ENCODE measurements at places on chromosomes 13 and 19.

- DNase-seq = peak; percentile 97
Measured at GRCh38 chr19:510606-511100, 3.4 kb downstream of the TPGS1 start.

- DNase-seq = no peak
Measured at GRCh38 chr13:35848336-35849255, 282.6 kb downstream of the DCLK1 start.

- no peak for DNase-seq
Measured at GRCh38 chr13:36059321-36059720, 71.9 kb downstream of the DCLK1 start.

DNA sequence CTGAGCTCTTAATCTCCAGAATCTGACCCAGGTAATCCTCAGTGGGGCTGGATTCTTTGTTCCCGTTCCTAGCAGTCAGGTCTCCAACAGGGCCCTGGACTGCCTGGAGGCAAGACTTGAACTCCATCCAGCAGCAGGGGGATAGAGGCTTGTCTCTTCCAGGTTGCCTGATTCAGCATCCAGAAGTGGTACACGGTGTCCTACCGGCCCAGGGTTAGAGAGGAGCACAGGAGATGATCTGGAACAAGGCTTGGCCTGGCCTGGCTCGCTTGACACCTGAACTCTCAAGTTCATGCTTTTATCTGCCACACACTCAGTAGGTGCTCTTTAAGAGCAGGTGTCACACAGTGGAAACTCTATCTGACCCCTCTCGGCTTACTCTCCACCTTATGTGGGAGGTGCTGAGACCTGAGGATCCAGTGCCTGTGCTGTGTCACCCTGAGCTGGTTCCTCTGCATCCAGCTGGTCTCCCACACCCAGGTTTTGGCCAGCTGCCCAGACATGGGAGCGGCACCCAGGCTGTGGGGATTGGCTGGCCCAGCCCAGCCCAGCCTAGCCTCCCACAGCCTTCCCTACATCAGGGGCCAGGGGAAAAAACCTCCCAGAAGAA, at the start of gene CYP4F3:
TSS of gene CYP4F3 (plus strand) at position 604 of the 610 bp plus-strand sequence. CDS start 519 bp downstream, outside the sequence.
- DNase-seq = no peak

DNA sequence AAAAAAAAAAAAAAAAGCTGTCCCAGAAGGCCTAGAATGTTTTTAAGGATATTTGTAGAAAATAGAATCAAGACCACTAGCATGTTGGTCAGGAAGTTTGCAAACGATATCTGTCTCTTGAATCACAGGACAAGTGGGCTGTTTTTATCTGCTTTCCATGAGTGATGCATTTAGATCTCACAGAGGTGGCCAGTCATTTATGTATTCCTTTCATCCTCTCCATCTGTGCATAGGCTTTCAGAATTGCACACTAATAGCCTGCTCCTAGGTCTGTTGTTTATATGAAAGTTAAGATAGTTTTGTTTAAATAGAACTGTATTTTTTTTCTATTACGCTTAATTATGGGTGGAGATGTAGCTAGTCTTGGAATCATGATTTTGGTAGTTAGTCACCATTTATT, 289.5 kb downstream of the SHISA2 start:
- DNase-seq = no peak

GRCh38 chr13:26656919-26657318, 99.4 kb downstream of the WASF3 start:
- no peak for DNase-seq

DNA sequence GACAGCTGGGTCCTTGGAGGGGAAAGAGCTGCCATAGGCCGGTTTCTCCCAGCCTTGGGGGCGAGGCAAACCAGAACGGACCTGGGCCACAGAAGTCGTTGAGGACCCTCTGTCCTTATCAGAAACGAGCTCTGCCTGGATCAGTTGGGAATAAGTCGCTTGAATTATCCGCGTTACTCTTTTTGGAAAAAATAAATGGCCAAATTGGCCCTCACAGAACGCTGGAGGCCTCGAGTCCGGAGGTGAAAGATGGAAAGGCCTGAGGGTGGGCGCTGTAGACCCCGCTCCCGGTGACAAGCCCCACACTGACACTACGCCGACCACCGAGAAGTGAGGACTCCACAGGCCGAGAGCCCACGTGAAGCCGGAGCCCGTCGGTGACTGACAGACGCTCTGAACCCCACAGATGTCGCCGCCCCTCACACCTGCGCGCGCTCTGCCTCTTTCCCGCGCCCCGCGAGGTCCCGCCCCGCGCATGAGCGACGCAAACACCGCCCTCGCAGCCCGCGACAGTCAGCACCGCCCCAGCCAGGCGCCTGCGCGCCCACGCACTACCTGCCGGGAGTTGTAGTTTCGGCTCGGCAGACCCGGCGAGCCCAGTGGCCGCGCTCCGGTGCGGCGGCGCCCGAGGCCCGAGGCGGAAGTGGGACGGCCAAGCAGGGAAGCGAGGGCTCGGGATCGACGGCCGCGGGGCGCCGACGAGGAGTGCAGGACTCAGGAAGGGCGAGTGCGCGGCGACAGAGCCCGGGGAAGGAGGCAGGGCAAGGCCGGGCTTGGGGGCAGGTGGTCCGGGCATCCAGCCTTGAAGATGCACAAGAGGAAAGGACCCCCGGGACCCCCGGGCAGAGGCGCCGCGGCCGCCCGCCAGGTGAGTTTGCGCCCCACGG, at the start of the genes BRME1 and CC2D1A:
TSS of gene BRME1 (minus strand) at position 484 of the 887 bp plus-strand sequence. CDS start 1,225 bp downstream, outside the sequence.
TSS of gene CC2D1A (plus strand) at position 568 of the 887 bp plus-strand sequence. CDS start at position 809, 241 bp downstream.
- peak; percentile 99 for DNase-seq

DNA sequence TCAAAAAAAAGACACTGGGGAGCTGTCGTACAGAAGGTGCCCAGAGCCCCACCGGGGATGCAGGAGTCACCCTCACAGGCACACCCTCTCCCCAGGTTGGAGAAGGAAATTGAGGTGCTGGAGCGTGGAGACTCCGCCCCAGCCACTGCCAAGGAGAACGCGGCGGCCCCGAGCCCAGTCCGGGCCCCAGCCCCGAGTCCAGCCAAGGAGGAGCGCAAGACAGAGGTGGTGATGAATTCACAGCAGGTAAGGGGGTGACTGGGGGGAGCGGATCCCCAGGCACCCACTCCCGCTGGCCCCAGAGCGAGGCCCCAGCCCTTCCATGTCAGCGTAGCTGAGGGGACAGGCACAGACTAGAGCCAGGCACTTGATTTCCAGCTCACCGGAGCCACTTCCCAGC, 19.9 kb upstream of the MISP start:
- no peak for DNase-seq

GRCh38 chr19:31347354-31347753, 1.9 kb downstream of the TSHZ3 start:
- DNase-seq = no peak

- DNase-seq = no peak
Measured at GRCh38 chr19:41457241-41457640, 14.3 kb downstream of the ERICH4 start.

DNA sequence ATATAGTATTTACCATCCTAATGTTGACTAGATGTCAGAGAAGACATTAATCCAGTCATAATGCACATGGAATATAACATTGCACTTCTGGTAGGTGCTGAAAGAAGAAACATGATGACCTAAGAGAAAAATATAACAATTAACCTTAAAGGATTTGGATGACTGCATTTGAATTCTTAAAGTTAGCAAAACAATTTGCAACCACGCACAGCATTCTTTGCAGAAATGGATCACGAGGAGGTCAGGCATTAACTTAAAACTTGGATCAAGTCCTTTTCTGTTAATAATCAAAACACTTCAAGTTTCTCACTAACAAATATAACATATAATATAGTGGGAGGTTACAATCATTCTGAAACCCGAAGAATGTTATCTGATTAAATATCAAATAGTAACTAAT, 525.0 kb upstream of the SLITRK6 start:
- DNase-seq = no peak

DNA sequence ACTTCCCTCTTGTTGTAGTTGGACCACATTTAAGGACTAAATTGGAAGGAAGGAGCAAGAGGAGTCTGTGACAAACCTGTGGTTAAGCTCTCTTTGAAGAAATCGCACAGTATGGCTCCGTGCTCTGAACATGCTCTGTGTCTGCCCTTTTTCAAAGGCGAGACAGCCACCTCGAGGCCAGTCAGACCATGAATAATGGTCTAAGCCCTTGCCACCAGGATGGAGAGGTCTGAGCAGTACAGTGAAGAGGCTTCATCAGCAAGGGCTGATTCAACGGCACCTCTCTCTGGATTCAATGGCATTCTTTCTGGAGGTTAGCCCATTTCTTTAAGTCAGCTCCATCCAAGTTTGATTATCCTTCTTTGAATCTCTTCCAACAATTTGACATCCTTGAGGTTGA, 30.9 kb downstream of the FAM216B start:
- DNase-seq = no peak

- no peak for DNase-seq
Measured at GRCh38 chr13:50485979-50486935, 357.2 kb downstream of the DLEU7 start.

DNA sequence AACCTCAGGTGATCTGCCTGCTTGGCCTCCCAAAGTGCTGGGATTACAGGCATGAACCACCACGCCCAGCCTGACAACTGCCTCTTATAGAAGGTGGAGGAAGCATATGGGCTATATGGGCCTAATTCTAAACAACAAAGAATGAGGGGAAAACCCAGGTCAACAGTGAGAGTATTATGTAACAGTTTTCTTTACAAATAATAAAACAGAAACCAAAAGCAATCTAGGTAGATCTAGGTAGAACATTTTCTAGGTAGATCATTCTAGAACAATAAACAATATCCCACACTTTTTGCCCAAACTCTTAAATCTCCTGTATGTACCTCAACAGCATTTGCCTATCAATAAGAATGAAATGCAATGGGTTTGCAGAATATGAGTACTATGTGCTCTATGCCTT, 267.4 kb downstream of the ABCC4 start:
- DNase-seq = no peak

DNA sequence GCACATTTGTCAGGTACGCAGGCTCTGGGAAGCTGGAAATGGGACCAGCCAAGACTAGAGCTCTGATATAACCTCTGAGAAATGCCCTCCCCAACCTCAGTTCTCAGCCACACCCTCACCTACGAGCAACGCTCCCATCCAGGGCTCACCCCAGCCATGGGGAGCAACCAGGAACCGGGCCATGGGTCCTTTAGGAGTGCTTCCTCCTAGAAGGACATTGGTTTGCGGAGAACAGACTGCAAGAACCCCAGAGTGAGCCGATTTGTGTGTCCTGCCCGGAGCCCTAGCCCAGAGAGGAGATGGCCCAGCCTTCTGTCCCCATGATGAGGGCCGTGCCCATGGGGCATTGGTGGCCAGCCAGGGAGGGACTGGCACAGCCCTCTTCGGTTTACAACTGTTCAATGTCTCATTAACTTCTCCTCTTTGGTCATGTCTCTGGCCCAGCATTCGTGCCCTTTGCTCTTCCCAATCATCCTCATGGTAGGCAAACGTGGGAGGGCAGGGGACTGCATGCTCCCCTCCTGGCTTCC, 32.9 kb upstream of the IGSF23 start:
- no peak for DNase-seq

DNA sequence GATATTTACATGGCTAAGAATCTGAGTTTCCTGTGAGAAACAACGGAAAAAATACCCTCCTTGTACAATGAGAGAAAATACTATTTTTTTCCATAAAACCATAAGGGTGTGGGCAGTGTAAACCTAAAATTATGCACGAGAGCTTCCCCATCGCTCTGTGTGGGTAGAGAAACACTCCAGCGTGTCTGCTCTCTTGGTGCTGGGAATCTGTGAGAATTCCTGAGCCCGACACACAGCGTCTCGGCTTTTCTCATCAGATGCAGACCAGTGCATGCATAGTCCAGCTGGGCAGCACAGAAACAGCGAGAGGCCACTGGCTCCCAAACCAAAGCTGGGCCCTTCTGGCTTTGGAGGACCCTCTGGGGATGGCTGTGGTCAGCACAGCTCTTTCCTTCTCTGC, 12.0 kb downstream of the PLPP2 start:
- DNase-seq = no peak

GRCh38 chr13:25110956-25111584, 15.1 kb downstream of the PABPC3 start:
- DNase-seq = no peak

- no peak for DNase-seq
Measured at GRCh38 chr13:79395881-79396280, 10.2 kb downstream of the RBM26 start.

DNA sequence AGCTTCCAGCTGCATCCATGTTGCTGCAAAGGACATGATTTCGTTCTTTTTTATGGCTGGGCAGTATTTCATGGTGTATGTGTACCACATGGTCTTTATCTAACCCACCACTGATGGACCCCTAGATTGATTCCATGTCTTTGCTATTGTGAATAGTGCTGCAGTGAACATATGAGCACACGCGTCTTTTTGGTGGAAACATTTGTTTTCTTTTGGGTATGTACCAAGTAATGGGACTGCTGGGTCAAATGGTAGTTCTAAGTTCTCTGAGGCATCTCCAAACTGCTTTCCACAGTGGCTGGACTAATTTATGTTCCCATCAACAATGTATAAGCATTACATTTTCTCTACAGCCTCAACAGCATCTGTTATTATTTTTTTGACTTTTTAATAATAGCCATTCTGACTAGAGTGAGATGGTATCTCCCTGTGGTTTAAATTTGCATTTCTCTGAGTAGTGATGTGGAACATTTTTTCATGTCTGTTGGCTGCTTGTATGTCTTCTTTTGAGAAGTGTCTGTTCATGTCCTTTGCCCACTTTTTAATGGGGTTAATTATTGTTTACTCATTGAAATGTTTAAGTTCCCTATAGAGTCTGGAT, 6.8 kb upstream of the UBE2L5 start:
- no peak for DNase-seq

- no peak for DNase-seq
Measured at GRCh38 chr13:33992881-33993336, 175.0 kb downstream of the RFC3 start.

DNA sequence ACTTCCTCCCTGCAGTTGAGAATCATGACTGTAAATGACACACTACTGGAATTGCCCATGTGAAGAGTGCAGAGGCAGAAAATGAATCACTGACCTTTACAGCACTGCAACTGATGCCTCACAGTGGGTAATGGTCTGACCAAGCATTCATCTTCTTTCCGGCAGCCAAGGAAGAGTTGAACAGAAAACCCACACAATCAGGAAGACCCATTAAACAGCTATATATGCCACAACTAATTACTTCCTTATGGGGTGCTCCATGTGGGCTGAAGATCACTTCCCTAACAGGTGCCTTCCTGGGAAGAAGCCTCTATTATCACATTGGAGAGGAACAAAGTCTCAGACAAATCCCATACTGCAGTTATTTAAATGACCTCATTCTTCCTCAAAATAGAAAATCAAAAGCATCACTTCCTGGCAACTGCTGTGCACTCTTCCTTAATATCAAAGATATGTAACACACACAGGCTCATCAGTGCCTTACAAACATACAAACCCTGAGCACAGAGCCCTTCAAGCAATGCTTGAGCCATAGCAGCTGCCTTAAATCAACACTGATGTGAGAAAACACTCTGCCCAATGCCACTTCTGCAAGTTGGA, 45.8 kb downstream of the RUBCNL start:
- DNase-seq = no peak

- no peak for DNase-seq
Measured at GRCh38 chr13:85864963-85865530, 65.8 kb upstream of the SLITRK6 start.

GRCh38 chr19:32866564-32867265, 2.9 kb downstream of the SLC7A9 start:
- no peak for DNase-seq
